Kidney epithelial cell (primary cell): ENCODE measurements at places on chromosomes 6 and 20.

- no peak for DNase-seq
Observed at GRCh38 chr6:166293731-166294584, 14.2 kb downstream of the PRR18 start.

DNA sequence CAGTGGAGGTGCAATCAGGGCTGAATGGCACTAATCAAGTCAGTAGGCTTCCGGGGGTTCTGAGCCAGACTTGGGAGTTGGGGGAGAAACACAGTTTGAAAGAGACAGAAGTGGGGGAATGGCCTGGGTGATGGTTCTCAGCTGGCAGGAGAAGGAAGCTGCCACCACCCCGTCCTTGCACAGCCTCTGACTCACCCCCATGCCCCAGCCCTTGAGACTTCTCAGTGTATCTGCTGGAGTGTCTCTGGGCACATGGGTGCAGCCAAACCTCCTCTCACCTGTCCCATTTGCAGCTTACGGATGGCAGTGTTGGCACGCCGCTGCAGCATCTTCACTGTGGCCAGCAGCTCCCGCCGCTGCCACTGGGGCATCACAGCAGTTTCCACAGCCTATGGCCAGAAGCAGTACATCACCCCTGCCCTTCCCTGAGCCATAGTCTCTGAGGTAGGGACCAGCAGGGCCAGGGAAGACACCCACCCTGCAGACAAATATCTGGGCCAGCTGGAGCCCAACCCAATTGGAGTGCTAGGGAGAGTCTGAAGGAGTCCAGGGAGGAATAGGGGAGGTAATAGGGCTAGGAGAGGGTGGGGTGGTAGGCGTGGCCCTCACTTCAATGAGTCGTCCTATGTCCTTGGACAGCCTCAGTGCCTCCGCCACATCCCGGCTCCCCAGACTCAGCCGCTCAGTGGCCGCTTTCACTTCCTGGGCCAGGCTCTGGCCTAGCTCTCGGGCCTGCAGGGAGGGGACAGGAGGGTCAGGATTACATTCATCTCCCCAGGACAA, 11.2 kb downstream of the AARS2 start:
- no peak for DNase-seq

GRCh38 chr6:16800341-16800740, 39.1 kb upstream of the ATXN1 start:
- DNase-seq, result no peak

GRCh38 chr20:9367328-9367727, 147.1 kb upstream of the LAMP5 start:
- DNase-seq, result no peak

GRCh38 chr6:121434037-121434770, 1.2 kb upstream of the GJA1 start:
- DNase-seq, result no peak

- DNase-seq, result peak; percentile 53
Observed at GRCh38 chr6:19836799-19837510, at the start of gene ID4. Gene ID4, plus strand, starts transcription at chr6:19837370. Its CDS starts 385 bp downstream, at chr6:19837755.

GRCh38 chr6:12608016-12608860, 108.3 kb upstream of the PHACTR1 start:
- no peak for DNase-seq

- no peak for DNase-seq
Observed at GRCh38 chr6:4071330-4071729, 7.6 kb downstream of the FAM217A start.

- no peak for DNase-seq
Observed at GRCh38 chr6:5958921-5959320, 47.8 kb downstream of the NRN1 start.

DNA sequence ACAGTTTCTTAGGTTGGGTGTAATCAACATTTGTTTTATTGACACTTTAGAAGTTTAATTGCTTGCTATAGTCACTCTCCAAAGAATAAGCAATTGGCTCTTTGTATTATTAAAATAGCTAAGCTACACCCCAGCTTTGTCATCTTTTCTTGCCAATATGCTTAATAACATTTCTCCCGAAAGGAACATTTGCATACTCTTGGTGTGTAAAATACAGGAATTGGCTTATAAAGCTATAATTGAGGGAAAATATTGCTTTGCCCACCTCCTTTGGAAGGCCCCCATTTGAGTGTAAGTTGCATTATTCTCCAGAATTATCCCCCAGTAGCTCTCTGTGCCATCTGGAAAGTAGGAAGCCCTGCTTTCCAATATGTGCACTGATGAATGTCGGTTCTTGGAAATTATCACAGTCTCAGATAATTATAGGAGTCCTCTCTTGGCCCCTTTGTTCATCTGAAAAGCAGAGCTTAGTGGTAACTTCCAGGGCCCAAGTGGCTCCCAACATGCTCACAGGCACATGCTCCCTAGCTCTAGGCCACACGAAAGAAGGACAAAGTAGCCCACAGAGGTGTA, 92.4 kb upstream of the B3GAT2 start:
- no peak for DNase-seq

DNA sequence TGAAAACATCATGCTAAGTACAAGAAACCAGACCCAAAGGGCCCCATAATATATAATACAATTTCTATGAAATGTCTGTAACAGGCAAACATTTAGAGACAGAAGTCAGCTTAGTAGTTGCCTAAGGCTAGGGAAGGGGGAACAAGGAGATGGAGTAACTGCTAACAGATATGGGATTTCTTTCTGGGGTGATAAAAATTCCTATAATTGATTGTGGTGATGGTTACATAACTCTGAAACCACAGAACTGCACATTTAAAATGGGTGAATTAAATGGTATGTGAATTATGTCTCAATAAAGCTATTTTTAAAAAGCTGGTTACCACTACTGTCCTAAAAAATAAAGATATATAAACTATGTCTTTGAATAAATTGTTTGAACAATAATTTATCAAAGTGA, 3.2 kb downstream of the CEP162 start:
- DNase-seq, result no peak

DNA sequence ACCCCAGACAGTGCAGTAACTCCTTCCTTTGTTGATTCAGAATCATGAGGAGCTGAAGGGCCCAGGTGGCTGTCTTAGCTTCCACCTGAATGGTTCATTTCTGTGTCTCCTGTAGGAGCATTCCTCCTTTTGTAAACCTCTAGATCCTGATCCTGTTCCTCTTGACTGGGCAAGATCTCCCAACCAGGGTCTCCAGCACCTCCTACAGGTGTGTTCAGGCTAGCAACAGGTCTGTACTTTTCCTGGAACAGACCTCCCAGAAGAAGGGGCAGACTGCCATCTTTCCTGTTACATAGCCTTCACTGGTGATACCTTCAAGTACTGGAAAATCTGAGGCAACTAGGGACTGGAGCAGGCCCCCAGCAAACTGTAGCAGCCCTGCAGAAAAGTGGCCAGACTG, 35.2 kb downstream of the HLA-B start:
- DNase-seq, result no peak

- no peak for DNase-seq
Observed at GRCh38 chr6:26019261-26019830, 56.7 kb downstream of the TRIM38 start.

DNA sequence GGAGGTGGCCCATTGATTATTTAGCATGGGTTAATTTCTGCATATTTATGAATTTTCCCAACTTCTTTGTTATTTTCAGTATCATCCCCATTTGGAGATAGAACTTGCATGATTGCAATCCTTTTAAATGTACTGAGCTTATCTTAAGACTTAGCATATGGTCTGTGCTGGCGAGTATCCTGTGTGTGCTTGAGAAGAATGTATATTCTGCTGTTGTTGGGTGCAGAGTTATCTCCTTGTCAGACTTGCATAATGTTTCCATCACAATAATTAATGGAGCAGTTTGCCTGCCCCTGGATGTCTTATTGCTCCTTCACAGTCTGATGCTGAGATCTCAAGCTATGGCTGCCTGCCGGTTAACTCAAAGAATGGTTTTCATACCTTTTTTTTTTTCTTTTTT, 112.6 kb downstream of the CDYL start:
- no peak for DNase-seq

DNA sequence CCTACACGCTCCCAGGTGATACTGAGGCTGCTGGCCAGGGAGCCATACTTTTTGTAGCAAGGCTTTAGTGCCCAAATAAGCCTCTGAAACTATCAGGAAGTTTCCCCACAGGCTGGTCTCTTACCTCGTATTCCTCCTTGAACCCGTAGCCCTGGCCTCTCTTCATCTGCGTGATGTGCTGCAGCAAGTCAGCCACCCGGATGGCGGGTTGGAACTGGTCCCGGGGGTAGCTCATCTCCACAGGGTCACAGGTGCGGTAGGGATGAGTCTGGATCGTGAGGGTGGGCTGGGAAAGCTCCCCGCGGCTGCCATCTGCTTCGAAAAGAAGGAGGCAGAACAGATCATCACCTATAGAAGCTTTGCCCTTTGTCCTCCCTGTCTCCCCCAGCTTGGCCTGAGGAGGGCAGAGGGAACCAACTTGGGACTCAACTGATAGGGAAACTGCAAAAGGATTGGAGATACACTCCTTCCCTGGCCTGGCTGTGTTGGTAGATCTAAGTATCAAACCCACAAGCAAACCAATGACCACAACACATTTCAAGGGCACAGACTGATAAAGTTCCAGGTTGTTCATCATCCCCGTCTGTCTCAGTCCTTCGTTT, 543.2 kb upstream of the CHD6 start:
- no peak for DNase-seq

DNA sequence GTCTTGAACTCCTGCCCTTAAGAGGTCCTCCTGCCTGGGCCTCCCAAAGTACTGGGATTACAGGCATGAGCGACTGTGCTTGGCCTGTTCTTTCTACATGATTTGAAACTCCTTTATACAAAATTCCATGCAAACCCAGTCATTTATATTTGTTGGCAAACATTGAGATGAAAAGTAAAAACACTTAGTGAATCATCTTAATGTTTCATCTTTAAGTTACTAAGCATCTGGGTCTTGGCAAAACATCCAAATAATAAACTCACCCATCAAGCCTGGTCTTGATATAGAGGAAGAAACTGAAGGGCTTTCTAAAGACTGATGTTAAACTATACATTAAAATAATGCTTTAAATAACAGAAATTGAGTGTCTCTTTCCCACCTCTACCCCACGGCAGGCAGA, 95.1 kb downstream of the FUT9 start:
- no peak for DNase-seq

DNA sequence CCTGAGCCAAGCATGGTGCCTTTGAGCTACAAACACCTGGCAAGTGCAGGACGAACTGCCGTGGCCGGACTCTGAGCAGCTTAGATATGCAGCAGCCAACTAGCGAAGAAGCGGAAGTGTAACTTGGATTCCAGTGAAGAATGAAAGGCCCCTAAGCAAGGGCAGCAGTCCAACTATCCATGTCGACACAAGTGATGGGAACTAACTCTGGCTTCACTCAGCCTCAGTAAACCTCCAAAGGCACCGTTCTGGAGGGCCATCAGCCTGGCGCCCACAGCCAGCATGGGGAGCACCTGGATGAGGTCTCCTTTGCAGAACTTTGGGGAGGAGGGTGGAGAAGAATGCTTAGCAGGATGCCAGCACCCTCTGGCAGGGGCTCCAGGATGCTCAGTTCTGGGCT, 78.4 kb upstream of the MLN start:
- DNase-seq, result no peak
